ENCODE measurements at places on chromosomes 2 and 18.

GRCh38 chr2:23404426-23404825 lies 19.4 kb downstream of the KLHL29 start:
- no peak for DNase-seq

DNA sequence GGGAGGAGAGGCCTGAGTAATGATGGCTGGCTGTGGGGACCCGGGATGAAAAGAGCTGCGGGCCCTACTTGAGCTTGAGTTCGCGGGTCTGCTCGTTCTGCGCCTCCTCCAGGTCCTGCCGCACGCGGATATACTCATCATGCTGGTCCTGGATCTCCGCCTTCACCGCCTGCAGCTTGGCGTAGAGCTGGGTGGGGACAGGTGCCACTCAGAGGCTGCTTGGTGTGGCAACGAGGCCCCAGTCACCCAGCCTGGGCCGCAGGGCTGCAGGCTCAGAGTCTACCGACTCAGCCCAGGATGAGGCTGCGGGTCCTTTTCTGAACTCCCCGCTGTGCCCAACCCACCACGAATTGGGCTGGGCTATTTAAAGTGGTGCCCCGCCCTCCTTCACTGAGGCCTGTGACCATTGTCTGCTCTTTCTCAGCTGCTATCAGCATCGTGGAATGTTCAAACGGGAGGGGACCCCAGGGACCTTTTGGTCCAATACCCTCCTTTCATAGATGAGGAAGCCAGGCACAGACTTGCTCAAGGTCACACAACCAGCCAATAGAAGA lies 28.0 kb downstream of the KIF3C start:
- DNase-seq = no peak

GRCh38 chr2:229591611-229592010 lies 122.7 kb downstream of the DNER start:
- DNase-seq = no peak

DNA sequence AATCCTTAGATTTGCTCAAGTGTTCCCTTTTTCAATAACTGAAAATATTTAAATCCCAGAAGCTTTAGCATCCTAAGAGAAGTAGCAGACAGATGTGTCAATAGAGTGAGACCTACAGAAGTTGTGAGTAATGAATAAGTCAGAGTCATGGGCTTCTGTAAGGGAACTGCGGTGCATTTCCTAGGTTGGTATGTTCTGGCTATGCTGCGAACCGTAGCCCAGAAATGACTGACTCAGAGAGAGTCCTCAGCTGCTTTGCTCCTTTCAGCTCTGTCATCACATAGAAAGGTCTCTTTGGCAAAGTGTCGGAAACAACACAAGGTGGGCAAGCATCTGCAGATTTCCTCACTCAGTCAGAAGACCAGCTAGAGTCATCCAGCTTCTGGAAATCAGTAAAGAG lies 297.1 kb downstream of the ARHGAP15 start:
- no peak for DNase-seq

DNA sequence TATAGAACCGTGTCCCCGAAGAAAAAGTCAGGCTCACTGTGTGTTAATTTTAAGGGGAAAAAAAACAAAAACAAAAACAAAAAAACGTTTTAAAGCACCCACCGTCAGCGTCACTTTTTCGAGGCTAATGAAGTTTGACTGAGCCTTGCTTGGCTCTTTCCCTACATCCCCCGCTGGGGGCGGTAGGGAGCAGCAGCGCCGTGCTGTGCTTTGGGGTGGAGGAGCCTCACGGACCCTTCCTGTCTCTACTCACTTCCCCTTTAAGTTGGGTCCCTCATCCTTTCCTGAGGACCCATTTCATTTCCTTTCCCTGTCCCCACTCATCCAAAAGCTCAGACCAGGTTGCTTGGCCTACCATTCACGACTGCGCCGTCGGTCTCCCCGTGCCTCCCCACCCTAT lies 82.8 kb upstream of the RPL31 start:
- DNase-seq = no peak

- no peak for DNase-seq
Measured at GRCh38 chr18:57084331-57085271, 62.3 kb upstream of the BOD1L2 start.

DNA sequence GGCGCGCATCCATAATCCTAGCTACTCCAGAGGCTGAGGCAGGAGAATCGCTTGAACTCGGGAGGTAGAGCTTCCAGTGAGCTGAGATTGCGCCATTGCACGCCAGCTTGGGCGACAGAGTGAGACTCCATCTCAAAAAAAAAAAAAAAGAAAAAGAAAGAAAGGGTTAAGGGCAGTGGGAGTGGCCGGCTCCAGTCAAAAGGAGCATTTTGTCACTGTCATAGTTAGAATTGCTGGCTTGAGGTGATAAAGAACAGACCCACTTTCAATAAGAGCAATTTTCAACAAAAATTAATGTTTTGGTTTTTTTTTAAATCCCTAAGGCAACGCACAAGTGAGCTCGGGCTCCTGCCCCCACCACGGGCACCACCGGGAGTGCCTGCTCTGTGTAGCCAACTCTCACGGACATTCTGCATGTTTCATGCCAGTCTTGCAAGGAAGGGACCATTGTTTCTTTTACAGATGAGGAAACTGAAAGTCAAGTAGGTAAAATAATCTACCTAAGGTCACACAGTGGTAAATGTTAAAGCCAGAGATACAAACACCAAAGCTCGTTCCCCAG lies 8.5 kb downstream of the CIB4 start:
- DNase-seq = no peak

DNA sequence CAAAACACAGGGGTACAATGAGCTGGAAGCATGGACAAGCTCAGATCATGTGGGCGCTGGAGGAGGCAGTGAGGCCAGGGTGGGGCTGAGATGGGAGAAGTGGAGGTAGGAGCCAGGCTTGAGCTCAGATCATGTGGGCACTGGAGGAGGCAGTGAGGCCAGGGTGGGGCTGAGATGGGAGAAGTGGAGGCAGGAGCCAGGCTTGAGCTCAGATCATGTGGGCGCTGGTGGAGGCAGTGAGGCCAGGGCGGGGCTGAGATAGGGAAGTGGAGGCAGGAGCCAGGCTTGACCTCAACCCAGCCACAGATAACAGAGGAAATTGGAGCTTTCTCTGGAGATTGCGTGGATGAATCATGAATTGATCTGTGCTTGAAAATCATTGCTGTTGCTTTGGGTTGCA lies 48.3 kb upstream of the TMEM18 start:
- no peak for DNase-seq

DNA sequence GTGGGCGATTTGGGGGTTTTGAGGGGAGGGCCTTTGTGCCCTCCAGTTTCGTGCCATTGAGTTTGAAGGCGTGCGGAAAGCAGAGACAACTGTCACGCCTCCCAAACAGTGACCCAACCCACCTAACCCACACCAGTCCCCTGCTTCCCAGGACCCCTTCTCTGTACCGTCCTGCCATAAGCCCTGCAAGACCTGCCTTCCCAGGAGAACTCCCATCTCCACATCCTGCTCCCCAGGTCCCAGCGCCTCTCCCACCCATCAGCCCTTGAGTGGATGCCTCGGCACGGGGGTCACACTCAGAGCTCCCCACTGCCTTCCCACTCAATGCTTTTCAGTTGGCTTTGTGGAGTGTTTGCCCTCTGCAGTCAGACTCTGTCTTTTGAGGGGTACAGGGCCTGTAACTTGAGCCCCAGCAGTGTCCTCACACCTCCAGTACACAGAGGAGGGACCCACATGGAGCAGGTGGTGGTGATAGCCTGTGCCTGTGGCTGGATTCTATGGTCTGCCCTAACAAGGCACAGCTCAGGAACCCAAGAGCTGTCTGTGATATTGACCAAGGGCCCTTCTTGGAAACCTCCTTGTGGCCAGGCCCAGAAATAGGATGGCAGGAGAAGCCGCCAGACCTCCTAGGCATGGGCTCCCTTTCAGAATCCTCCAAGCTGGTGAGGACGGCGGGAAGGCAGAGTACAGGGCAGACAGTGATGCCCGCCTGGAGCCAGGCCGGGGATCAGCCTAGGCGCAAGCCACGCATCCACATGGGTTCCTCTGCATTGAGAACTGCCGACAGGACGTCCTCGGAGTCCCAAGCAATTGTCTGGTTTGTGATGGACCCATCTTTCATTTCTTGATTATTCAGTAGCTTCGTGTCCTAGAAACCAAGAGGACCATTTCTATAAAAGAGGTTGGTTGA lies 44.4 kb upstream of the SMAD7 start:
- no peak for DNase-seq

DNA sequence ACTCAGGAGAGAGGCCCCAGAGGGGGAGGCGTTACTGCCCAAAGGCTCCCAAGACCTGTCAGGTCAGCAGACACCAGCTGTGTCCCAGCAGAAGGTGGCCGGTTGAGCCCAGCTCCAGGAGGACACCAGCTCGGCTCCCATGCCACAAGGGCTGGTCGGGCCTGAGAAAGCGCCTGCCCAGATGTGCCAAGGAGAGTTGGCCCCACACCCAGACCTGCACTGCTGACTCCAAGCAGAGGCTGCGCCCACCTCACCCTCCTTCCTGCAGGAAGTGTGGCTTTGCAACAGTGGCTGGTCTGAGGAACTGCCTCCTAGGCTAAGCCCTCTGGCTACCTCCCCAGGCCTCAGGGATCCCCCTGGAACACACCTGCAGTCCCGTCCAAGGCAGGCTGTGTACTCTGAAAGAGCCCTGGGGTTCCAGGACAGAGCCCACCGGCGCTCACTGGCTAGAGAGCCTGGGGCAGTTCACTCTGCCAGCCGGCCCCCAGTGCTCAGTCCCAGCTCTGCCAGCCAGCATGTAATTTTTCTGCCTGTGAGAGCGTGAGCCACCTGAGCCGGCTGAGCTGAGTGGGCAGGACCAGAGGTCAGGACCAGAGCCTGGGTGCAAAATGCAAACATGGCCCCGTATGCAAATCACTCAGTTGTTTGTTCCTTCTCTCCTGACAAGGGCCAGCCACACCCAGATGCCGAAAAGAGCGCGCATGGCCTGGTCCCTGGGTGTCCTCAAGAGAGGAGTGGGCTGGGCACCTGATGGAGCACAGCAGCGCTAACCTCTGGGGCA lies 36.9 kb upstream of the PTMA start:
- DNase-seq = no peak

GRCh38 chr18:35283923-35284794 lies 5.9 kb downstream of the ZSCAN30 start:
- no peak for DNase-seq

DNA sequence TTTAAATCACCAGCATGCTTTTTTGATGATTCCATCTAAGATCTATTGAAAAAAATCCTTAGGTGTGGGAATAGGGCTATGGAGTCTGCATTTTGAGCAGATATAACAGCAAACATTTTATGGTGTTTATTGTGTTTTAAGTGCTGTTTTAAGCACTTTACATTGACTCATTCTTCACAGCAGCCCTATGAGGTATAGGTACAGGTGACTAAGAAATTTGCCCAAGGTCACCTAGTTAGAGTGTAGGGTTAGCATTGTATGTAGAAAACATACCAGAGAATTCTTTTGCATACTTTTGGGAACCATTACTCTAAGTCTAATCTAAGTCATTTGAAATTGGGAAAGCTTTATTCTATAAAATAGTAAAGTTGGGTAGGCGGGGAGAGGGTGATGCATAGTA lies 31.3 kb downstream of the PPM1B start:
- no peak for DNase-seq

DNA sequence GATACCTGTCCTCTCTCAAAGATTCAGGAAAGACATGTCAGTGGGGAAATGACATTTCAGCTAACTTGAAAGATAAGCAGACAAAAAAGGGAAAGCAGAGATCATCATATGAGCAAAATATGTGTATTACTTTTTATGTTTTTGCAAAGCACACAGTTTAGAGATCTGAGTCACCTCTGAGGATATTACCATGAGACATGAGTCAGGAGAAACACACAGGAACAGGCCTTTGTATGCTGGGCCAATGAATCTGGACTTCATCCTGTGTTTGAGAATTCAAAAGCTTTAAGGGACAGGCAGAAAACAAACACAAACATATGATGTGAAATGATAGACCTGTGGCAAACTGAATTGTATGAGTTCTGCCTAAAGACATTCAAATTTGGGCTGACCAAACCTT lies 306.0 kb upstream of the EPC2 start:
- DNase-seq = no peak

GRCh38 chr2:18455236-18455862 lies 105.1 kb downstream of the RDH14 start:
- DNase-seq = no peak

DNA sequence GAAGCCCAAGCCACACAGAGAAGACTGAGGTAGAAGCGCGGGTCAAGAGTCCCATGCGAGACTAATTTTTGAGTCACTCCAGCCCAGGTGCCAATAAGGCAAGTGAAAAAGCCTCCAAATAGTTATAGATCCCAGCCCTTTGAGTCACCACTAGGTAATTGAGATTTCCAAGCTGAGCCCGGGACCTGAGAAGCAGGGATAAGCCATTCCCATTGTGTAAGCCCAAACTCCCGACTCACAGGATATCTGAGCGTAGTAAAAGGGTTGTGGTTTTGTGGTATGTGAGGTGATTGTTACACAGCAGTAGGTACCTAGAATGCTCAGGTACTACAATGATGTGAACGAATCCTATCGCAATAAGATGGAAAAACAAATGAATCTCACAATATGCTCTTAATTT lies 560.7 kb downstream of the DSC3 start:
- no peak for DNase-seq

DNA sequence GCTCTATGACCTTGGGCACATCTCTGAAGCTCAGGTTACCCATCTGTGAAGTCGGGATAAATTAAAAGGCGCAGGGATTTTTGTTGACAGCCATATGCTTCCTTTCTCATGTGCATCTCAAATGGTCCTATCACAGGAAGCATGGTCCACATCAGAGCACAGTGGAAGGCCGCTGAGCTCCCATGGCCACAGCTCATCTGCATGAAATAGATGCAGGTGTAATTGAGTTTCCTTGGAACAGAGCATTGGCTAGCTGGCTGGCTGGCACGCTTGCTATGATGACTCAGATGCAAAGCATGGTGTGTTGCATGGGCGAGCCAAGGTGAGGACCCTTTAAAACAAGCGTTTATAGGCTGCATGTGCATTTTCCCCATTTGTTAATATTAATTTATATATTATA lies 79.3 kb downstream of the TXNL1 start:
- no peak for DNase-seq

DNA sequence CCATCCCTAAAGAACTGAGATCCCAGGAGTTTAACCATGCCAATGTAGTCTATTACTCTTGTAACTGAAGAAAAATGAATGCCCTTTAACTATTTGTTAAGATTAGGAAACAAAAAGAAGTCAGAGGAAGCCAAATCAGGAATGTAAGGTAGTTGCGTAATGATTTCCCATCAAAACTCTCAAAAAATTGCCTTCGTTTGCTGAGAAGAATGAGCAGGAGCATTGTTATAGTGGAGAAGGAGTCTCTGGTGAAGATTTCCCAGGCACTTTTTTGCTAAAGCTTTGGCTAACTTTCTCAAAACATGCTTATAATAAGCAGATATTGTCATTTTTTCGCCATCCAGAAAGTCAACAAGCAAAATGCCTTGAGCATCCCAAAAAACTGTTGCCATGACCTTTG lies 224.0 kb upstream of the SIX2 start:
- no peak for DNase-seq

Data from CD4-positive, alpha-beta T cell treated with Interleukin-10 for 1 hour (primary cell).